Left ventricle myocardium inferior (tissue), 1 donor: ENCODE measurements at places on chromosomes 6 and 20. TPM values are rescaled to one million over a fixed set of nuclear protein-coding genes. Genes with fewer than 3 reads are reported as not detected.

The RBBP9 gene
- 5.6 TPM for total RNA-seq

The CPXM1 gene
- 0.69 TPM for total RNA-seq

The TSPYL4 gene
- 30.5 TPM for total RNA-seq

The PHACTR2 gene
- 71.0 TPM for total RNA-seq

The CD24 gene
- total RNA-seq: 0.71 TPM

The MCCD1 gene
- not detected for total RNA-seq

The SEMG1 gene
- total RNA-seq: not detected

The RALY gene
- 107 TPM for total RNA-seq

The BPI gene
- not detected for total RNA-seq

DNA sequence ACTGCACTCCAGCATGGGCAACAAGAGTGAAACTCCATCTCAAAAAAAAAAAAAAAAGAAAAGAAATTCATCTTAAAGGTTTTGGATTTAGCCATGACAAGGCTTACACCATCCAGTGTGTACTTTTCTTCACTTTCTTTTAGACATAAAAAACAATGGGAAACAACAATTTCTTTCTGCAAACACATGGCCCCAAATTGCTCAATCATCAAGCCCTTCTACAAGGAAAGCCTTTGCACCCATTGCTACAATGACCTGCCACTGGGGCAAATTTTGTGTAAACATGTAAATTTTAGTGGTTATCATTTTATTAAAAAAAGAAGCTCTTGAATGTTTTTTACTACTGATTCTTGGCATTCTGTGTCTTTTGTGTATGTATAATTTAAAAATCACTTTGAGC is 131.8 kb upstream of the QKI start:
- DNase-seq: no peak

- DNase-seq: no peak
Measured at GRCh38 chr6:150078788-150079187, 9.9 kb upstream of the ULBP3 start.

DNA sequence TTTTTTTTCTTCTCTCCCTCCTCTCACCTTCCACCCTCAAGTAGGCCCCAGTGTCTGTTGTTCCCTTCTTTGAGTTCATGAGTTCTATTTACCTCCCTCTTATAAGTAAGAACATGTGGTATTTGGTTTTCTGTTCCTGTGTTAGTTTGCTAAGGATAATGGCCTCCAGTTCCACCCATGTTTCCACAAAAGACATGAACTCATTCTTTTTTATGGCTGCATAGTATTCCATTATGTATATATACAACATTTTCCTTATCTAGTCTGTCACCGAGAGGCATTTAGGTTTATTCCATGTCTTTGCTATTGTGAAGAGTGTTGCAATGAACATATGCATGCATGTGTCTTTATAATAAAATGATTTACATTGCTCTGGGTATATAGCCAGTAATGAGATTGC is 147.9 kb downstream of the PDE7B start:
- DNase-seq: no peak

GRCh38 chr6:169786349-169786748 is 34.9 kb downstream of the ERMARD start:
- no peak for DNase-seq

DNA sequence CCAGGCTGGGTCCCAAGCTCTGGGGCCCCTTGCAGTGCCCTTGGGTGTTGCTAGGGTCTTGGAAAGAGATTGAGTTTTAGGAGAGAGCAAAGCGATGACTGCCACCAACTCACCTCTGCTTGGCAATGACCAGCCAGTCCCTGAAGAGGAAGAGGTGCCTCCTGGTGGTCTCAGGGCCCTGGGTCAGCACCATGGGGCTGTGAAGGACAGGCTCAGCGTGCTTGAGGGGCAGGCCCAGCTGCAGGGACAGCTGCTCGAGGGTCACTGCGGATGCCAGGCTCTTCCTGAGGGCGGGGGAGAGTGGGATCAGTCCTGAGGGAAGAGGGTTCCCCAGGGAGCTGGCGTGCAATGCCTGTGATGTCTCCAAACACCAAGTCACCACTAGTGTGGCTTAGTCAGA is 50.8 kb upstream of the TAGAP start:
- DNase-seq: no peak

- no peak for DNase-seq
Measured at GRCh38 chr20:42110301-42110700, 492.1 kb upstream of the CHD6 start.

DNA sequence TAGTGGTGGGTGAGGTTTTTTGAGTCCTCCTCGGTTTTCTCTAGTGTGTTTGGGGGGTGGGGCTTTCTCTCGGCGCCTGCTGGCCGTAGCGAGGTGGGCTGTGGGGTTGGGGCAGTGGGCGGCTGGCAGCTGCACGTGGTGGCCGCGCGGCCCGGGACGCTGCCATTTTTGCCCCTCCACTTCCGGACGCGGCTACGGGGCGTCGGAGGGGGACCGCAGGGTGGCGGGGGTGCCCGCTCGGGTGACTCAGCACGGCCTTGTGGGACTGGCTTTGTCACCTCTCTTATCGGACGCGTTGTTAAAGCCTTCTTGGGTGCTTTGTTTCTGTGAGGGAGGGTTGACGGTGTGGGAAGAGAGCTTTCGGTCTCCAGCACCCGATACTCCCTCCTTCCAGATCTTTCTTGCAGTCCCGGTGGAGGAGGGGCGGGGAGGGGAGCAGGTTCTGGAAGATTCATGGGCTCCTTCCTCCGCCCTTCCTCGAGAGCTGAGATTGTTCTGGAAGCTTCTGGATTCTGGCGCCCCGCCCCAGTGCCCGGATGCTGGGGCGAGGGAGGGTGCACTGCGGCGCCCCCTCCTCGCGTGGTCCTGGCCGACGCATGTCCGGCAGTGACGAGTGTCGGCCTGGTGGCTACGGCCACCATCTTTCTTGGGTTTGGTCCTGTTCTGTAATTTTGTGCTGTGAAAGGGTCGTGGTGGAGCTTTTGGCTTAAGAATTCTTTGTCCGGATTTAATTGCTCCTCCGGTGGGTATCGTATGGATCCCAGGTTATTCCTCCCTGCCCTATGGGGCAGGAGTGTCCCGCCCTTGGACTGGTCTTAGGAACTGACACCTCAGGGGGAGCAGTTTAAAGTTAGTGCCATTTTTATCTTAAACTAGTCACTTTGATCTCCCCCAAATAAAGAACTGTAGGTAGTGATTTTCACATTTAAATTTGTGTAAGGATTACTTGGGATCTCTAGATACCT is 719 bp downstream of the HSP90AB1 start:
- DNase-seq: peak; percentile 66

GRCh38 chr6:113476937-113477839 is 380.0 kb upstream of the MARCKS start:
- DNase-seq: no peak

DNA sequence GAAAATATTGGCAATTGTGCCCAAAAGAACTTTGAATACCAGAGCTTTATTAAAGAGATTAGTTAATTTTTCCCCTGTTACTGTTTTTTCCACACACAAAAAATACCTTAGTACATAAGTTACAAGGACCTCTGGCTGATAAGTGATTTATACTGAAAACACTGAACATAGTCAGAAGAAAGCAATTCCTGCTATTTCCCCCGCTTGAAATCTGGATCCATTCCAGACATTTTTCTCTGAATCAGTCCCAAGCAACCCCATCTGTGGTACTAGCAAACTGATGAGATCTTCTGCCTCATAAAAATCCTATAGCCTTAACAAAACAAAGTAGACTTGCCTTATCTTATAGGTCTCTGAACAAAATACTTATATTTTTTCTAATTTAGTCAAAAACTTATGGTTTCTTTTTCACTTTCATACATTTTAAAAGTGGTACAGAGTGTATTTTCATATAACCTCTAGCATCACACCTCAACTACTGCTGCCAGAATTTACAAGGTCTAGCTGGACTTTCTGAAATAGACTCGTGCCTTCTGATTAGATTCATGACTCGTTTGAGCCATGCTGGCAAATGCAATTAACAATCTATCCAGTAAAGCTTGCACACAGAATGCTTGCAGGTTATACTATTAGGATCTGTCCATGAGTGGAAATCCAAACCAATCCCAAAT is 111.9 kb downstream of the TBX18 start:
- no peak for DNase-seq

GRCh38 chr6:157486572-157486971 is 105.6 kb downstream of the ZDHHC14 start:
- no peak for DNase-seq

GRCh38 chr6:52233975-52234823 is 10.1 kb downstream of the IL17F start:
- no peak for DNase-seq

- no peak for DNase-seq
Measured at GRCh38 chr20:63483834-63484233, 11.4 kb upstream of the KCNQ2 start.

- DNase-seq: no peak
Measured at GRCh38 chr6:130396722-130397121, 30.9 kb downstream of the TMEM200A start.

- DNase-seq: no peak
Measured at GRCh38 chr20:25037288-25038102, 20.4 kb downstream of the ACSS1 start.

DNA sequence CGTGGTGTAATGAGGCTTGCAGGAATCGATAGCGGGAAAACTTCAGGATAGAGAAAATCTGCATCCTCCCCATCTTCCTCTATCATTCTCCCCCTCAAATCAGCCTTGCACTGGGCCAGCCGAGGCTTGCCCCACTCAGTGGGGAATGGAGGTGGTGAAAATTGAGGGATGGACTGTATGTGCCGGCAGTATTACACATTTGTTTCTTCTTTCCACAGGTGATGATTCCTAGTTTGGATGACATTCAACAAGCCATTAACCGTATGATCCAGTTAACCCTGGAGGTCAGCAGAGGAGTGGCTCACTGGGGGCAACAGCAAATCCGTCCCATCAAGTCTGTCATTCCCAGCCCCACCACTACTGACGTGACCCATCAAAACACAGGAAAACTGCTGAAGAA is 100.1 kb downstream of the DNAH8 start:
- no peak for DNase-seq

DNA sequence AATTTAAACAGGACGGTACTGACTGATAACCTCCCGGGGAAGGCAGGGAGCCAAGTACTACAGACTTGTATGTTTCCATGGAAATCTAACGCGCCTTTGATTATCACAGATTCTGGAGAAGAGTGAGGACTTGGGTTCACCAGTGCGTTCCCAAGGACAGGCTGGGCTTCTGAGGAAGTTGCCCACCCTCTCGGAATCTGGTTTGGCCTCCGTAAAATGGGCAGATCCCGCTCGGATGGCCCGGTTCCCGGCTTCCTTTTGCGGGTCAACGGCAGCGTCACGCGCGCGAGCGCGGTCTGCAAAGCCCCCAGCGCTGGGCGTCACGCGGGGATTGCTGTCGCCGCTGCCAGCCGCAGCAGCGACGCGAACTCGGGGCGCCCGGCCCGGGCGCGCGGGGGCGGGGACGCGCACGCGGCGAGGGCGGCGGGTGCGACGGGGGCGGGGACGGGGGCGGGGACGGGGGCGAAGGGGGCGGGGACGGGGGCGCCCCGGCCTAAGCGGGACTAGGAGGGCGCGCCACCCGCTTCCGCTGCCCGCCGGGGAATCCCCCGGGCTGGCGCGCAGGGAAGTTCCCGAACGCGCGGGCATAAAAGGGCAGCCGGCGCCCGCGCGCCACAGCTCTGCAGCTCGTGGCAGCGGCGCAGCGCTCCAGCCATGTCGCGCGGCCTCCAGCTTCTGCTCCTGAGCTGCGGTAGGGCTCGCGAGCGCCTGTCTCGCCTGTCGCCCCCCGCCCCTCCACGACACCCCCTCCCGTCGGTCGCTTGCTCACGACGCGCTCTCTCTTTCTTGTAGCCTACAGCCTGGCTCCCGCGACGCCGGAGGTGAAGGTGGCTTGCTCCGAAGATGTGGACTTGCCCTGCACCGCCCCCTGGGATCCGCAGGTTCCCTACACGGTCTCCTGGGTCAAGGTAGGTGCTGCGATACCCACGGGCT is at the start of gene CD83:
Gene CD83 (plus strand): TSS at position 615 of the 933 bp plus-strand sequence. CDS start 40 bp downstream, at position 655.
- DNase-seq: peak; percentile 71

- peak; percentile 86 for DNase-seq
Measured at GRCh38 chr6:3742426-3743344, 8.8 kb downstream of the PXDC1 start.

DNA sequence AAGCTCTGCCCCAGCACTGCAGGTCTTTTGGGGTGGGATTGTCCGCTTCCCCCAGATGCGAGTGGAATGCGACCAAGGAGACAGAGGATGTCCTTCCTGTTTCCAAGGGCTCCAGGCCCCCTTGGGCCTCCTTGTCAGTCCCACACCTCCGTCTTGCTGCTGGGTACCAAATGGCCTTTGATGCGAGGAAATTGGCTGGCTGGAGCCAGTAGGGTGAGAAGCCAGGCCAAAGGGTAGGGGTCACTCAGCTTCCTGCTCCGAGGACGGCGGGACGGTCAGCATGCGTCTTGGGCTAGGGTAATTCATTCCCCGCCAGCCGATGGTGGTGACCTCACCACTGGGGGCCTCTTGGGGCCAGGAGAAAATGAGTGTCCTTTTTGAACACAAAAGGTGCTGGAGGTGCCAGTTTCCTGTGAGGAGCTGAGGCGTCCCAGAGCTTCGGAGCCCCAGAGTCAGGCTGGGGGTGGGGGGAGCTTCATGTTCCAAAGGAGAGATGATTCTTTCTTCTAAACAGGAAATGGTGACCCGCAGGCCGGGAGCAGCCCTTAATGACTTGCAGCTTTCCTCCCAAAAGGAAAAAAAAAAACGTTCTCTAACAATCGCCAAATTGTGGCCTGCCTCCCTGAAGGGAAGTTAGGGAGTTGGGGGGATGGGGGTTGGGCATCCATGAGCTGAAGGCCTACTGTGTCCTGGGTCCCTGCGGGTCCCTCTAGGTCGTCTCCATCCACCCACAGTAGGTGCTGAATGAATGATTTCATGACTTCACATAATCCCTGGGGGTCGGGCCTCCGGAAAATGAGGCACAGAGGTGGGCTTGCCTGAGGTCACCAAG is 6.7 kb downstream of the SNAI1 start:
- DNase-seq: peak; percentile 59

DNA sequence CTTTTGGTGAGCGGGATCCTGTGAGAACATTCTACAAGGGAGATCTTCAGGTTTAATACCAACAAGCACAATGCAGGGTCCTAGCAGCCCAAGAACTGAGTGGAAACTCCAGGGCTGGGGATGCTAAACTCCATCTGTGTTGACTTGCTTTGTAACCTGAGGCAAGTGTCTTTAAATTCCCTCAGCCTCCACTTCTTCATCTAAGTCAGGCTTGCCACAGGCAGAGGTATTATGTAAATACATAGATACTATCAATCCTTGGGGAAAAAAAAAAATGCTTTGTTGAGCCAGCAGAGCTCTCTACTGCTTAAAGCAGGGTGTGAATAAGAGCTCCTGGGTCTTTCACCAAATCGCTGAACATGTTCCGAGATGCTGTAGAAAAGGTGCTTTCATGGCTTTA is 114.2 kb upstream of the PHACTR1 start:
- DNase-seq: no peak

DNA sequence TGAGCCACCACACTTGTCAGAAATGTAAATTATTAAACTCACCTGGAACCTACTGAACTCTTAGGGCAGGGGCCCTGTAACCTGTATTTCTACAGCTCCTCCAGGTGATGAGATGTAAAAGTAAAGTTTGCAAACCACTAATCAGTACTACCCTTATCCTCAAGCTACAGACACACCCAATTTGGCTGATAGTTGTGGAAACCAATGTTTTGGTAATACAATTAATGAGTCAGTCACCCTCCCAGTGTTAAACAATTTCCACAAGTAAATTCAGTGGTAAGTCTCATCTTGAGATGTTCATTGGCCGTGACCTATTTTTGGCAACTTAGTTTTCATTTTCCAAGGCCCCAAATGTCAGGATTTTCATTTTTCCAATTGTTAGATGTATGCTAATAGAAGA is 29.6 kb downstream of the GCNT2 start:
- DNase-seq: no peak
